NCI-H187 treated with DMSO at 0.1 percent for 48 hours (cell line): ENCODE measurements at places on chromosomes 13 and 19.

GRCh38 chr13:29577136-29578051, 18.1 kb downstream of the SLC7A1 start:
- no peak for DNase-seq

DNA sequence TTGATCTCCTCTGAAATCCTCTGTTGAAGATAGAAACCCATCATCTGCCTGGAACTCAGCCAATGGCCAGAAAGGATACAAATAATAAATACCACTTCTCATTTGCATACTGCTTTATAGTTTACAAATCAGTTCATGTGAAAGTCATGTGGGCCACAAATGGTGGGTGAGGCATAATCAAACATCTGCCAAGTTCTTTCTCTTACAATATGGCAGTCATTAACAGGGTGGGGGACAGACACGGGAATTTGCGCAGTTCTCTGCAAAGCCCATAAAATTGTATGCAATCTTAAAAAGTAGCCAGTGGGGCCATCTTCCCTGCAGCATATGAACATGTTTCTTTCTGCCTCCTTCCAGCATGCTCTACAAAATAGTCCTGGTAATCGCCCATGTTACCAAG, 59.6 kb downstream of the NUFIP1 start:
- DNase-seq: no peak

- no peak for DNase-seq
Measured at GRCh38 chr19:47523473-47523872, 8.6 kb upstream of the NAPA start.

DNA sequence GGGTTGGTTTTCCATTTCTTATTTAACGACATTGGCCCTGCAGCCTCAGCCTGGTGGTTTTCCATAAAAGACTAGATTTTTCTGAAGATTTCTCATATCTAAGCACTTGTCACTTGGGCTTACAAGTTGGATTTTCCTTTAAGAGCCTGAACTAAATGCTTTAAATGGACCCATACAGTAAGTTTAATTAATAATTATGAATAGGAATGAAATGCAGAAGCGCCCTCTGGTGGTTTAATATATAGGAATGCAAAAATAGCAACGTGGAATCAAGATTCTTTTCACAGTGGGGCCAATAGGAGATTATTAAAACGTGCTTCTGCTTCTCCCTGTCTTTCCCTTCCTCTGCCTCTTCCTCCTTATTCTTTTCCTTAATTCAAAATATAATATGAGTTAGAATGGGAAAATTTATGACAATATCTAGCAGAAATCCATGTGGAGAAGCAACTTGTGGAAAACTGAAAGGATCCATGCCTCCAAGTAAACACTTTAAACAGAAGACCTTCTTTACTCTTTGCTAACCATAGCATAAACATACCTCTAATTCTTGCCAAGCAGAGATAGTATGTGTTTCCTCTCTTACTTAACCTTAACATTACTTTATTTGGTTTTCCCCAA, 324.0 kb downstream of the GPC5 start:
- no peak for DNase-seq

GRCh38 chr13:80235166-80235966, 105.6 kb downstream of the SPRY2 start:
- DNase-seq: no peak

- DNase-seq: no peak
Measured at GRCh38 chr13:49220036-49220855, at the start of gene MLNR. MLNR (plus strand) TSS chr13:49220338; CDS start chr13:49220338, 0 bp downstream.

DNA sequence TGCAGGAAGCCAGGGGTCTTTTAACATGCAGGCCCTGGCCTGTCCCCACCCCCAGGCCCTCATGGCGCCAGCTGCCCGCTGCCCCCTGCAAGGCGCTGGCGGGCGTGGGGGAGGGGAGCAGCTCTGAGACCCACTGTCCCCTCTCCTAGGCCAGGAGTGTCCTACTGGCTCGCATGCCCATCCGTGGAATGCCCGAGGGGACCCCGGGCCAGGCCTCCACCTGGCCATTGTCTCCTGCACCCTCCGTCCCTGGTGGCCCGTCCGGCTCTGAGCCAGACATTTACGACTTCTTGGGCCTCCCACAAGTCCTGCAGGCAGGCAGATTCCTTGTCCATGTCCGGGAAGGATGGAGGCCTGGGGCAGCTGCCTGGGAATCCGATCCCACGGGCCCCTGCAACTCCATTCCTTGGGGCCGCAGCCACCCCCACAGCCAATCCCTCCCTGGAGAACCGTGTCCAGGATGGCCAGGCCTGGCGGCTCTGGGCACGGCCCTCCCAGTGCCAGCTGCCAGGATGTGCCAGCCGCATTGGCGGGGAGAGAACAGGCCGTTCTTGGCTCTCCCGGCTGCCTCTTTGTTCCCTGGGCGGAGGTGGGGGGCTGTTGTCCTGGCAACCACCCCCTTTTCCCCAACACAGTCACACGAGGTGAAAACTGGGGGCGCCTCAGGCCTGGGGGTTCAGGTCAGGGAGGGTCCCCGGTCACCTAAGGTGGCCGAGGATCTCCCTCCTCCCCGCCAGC, 10.5 kb upstream of the PLIN3 start:
- DNase-seq: no peak

- DNase-seq: no peak
Measured at GRCh38 chr19:56978023-56978565, 137.6 kb upstream of the PEG3 start.

DNA sequence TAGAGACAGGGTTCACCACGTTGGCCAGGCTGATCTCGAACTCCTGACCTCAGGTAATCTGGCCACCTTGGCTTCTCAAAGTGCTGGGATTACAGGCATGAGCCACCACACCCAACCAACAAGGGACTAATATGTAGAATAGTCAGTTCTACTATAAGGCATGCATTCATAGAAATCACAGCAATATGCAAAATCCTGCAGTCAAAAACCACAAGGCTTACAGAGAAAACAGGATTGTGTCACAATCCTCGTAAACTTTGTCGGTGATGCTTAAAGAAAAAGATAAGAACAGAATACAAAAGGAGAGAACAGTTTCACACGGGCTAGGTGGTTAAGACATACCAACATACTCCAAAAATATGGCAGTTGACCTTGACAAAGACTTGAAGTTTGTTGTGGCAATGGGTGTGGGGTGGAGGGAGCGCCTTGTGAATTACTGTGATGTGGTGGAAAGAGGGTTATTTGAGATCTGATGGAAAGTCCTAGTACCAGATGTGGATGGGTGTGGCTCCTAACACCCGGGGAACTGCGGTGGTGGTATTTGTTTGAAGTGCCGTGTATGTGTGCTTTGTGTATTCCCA, 12.4 kb downstream of the NOSIP start:
- DNase-seq: no peak
